ENCODE measurements at places on chromosomes 6 and 20.

DNA sequence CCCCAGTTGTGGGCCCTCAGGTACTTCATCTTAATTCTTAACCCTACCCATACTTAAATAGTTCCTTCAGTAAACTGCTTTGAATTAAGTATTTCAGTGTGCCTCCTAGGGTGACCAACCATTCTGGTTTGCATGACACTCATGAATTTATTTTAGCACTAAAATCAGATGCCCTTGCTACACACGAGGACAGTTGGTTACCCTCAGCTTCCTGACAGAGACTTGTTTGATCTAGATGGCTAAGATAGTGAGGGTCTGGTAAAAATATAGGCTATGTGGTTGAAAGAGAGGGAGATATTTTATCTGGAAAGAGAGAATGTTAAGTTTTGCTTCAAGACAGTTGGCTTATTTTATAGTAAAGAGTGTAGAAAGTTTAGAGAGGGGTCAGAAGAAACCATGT lies 10.6 kb downstream of the PGK2 start:
- DNase-seq: no peak

DNA sequence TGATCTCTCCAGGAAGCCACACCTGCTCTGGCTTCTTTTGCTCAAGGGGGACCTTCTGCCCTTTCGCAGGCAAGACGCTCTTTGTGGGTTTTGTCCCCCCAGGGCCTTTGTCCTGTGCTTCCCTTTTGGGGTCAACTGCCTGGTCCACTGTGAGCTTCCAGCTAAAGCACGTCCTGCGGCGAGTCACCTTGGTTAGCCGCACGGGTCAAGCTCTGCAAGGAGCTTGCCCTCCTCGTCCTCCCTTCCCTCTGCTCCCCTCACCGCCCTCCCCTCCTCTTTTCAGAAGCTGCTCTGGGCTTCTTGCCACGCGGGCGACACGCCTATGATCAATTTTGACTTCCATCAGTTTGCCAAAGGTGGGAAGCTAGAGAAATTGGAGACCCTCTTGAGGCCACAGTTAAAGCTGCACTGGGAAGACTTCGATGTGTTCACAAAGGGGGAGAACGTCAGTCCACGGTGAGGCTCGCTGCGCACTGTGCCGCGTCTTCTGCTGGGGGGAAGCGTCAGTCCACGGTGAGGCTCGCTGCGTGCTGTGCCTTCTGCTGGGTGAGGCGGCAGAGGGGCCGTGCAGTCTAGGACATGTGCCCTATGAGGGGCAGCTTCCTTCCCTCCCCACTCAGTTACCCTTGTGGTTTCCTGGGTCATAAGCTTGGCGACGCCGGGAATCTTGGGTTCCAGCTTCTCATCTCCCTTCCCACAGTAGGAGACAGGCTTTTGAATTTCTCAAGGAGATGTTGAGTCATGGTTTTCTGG lies 80.2 kb downstream of the SYNJ2 start:
- no peak for DNase-seq

GRCh38 chr6:112153926-112154607 lies 66.7 kb downstream of the FAM229B start:
- no peak for DNase-seq

DNA sequence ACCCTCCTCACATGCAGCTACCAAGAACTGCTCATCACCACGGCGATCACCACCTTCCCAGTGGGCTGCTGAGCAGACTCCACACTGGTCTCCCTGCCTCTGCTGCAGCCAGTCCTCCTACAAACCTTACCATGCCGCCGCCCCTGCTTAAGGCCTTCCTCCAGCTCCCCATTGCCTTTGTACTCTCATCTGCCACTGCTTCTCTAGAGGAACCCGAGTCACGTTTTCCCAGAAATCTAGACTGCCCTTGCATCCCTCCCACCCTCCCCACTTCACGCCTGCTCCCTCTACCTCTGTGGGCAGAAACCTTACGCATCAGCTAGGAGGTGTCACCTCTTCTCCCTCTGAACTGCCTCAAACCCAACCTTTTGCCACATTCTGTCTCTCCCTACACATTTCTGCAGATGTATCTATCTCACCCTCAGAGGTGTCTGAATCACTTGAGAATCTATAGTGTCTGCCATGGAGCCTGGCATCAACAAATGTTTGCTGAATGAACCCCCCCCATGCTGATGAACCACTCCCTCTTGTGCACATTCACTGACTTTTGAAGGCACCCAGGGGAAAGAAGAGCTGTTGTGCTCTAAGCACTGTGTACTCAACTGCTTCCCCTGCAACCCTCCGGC lies 4.3 kb downstream of the E2F1 start:
- no peak for DNase-seq
